ENCODE measurements at places on chromosomes 16 and 17. TPM values are rescaled to one million over a fixed set of nuclear protein-coding genes. Genes with fewer than 3 reads are reported as not detected.

Gene MPP3
- total RNA-seq: 6.9 TPM

Gene CLDN6
- not detected for total RNA-seq

Gene OTOP3
- total RNA-seq: not detected

Gene C1QL1
- 1.3 TPM for total RNA-seq

Gene MPP2
- 1.3 TPM for total RNA-seq

Gene PABPN1L
- total RNA-seq: not detected

Gene PRR29
- 0.26 TPM for total RNA-seq
